Esophagus squamous epithelium (tissue), 5 donors: ENCODE measurements at places on chromosomes 16 and 17. TPM values are rescaled to one million over a fixed set of nuclear protein-coding genes. Genes with fewer than 3 reads are reported as not detected.

CCDC137 gene
- total RNA-seq, result 24.3 TPM

ALOX15B gene
- total RNA-seq, result 24.0 TPM

WFDC1 gene
- total RNA-seq, result 2.3 TPM

MILR1 gene
- 1.2 TPM for total RNA-seq

ARSG gene
- 8.9 TPM for total RNA-seq

RANBP10 gene
- 12.2 TPM for total RNA-seq

SALL1 gene
- not detected for total RNA-seq

SLC12A3 gene
- not detected for total RNA-seq

EPN3 gene
- 111 TPM for total RNA-seq

TMED6 gene
- total RNA-seq, result not detected

CD79B gene
- 1.1 TPM for total RNA-seq

GSDMA gene
- 1.6 TPM for total RNA-seq

MPV17L gene
- total RNA-seq, result 6.8 TPM
